Activated T-helper 1 cell treated with anti-CD3 and anti-CD28 coated beads, Interleukin-2, amount 50 U/mL, for 16 hours (primary cell): ENCODE measurements at places on chromosomes 3 and 15.
A peak's percentile ranks its signal among the peaks of the same experiment; 100 is the strongest.

- DNase-seq, result no peak
Observed at GRCh38 chr3:41819236-41819635, 142.7 kb downstream of the ULK4 start.

GRCh38 chr3:71055257-71056001 lies 528.1 kb downstream of the FOXP1 start:
- no peak for DNase-seq

DNA sequence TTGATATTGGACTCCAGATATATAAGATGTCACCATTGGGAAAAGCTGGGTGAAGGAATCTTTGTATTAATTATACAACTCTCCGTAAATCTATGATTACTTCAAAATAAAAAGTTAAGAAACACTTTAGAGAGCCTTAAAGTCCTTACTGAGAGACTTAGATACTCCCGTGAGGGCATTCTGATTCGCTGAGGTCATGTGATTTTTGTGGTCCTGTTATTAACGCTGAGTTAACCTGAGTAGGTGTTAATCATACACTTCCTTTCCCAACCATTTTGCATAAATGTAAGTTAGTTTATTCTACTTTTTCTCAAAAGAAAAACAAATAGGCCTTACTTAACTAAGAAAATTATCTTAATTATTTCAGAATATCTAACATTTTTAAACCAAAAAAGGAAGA lies 67.1 kb upstream of the LMOD3 start:
- no peak for DNase-seq

DNA sequence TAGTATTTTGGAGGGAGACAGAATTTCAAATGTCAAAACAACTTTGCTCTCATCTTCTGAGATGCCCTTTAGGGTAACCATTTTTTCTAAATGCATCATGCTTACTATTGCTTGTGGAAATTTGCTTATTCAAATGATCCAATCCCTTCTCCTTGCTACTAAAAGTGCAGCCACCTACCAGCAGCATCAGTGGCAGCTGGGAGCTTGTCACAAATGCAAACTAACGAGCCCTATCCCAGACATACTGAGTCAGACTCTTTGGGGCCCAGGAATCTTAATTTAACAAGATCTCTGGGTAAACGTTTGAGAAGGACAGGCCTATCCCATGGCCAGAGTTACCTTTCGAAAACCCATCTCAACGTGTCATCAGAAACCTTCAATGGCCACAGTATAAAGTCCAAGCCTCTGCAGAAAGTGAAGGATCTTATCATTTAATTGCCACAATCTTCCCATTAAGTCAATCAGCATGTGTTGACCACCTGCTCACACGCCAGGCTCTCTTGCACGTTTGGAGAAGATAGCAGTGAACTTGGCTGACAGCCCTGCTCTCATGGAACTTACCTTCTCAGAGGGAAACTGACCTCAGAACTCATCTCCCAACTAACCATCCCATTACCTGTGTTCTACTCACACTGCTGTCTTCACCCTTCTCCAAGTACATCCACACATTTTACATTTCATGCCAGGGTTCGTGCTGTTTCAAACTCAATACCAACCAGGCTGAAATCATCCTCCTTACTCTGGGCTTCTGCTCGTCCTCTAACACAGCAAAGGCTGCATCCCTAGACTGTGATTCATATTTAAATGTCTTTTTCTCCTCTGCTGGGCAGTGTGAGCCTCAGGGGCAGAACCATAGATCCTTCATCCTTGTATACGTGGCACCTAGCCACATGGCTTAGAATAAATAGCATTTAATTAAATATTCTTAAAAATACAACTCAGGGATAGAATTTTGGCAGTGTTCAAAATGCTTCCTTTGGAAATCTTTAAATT lies 24.8 kb upstream of the VGLL4 start:
- DNase-seq, result no peak

DNA sequence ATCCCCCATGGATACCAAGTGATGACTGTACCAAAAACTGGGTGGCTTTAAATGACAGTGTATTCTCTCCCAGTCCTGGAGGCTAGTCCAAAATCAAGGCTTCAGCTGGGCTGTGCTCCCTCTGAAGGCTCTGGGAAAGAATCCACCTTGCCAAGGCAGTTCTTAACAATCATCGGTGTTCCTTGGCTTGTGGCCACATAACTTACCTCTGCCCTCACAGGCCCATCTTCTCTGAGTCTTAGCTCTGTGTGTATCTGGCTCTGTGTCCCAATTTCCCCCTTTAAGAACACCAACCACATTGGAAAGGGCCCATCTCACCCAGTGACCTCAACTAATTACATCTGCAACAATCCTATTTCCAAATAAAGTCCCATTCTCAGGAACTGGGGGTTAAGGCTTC lies 503.0 kb upstream of the PROK2 start:
- DNase-seq, result no peak

- DNase-seq, result peak; percentile 25
Observed at GRCh38 chr3:50450209-50450921, 53.1 kb downstream of the CACNA2D2 start.

GRCh38 chr15:73442421-73442820 lies 543 bp upstream of the REC114 start:
- DNase-seq, result no peak

DNA sequence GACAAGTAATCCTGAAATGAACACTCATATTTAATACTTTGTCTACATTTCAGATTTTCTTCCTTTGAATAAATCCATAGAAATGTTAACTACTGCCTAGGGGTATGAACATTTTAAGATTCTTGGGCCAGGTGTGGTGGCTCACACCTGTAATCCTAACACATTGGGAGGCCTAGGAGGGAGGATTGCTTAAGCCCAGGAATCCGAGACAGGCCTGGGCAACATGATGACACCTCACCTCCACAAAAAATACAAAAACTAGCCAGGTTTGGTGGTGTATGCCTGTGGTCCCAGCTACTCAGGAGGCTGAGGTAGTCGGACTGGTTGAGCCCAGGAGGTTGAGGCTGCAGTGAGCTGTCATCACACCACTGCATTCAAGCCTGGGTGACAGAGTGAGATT lies 73.9 kb upstream of the PIAS1 start:
- no peak for DNase-seq

- no peak for DNase-seq
Observed at GRCh38 chr3:128283421-128283820, 130.1 kb downstream of the EEFSEC start.

DNA sequence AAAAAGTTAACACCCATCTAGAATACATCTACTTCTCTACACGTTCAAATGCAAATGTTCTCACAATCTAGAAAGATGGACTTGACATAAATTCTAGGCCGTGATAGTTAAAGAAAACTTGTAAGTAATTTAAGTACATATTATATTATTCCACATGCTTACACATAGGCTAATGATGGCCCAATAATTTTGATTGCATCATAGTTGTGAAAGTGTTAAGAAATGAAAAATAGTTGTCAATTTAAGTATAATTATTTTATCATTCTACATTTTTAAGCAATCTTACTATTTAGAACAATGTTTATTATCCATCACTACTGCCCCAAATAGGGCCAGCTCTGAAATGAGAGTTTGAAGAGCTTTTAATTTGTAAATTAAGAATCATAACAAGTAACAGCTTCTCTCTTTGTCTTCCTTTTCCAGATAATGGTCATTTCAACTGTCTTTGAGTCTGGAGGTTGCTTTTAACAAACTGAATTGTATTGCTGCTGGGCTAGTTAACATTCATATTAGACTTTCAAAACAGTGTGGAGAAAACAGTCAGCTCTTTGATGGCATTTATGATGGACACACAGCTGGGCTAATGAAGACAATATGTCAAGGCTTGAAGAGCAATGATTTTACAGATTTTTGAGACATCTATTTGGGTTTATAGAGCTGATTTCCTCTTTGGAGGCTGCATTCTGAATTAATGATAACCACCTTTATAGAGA lies 246.1 kb upstream of the KCNH8 start:
- no peak for DNase-seq

DNA sequence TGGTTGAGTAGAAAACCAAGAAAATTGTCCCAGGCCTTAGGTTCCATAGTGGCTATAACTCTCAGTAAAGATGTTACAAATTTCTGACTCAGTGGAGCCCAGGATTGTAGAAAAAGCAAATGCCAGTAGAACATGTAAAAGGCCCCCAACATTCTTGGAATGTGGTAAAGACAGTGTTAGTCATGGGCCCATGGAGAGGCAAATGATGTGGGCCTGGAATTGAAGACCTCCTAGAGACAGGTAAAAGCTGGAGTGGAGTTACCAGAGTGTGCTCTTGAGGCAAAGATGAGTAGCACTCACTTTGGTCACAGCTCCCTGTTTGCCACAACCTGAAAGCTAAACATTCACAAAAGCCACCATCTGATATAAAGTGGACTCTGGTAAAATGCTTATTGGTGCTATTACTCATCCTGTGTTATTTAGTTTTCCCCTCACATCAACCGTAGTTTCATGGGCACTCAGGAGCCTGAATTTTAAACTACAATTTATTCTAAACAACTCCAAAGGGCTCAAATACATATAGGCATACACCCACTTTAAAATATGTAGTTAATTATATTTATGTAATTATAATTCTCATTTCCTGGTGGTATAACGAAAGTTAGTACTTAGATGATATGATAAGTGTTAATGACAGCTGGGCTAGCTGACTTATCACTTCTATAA lies 359.6 kb upstream of the NECTIN3 start:
- no peak for DNase-seq

- DNase-seq, result no peak
Observed at GRCh38 chr3:105823149-105823867, 45.5 kb downstream of the CBLB start.

DNA sequence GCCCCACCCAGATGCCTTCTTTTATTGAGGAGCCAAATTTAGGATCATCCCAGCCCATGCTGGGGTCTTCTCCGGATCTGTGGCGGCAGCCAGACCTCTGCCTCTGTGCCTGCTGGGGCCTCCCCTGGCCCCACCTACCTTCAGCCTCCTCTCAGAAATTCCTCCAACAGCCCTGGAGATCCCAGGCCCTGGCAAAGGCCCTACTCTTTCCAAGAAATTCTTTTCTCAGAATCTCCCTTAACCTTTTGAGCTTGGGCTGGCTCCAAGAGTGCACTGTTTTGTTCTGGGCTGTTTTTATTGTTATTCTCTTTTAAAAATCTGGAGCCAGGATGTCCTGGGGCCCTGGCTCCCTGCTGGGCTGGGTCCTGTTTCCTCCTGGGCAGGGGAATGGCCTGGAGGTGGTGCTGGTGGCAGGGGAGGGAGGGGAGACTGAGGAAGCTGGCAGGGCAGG lies 57.8 kb downstream of the GRIP2 start:
- DNase-seq, result no peak
